ENCODE measurements at places on chromosomes 5 and 9.

GRCh38 chr5:151221574-151221973, 2.3 kb downstream of the CCDC69 start:
- no peak for DNase-seq

- DNase-seq, result no peak
Observed at GRCh38 chr9:137671721-137672120, 52.9 kb downstream of the EHMT1 start.

GRCh38 chr9:89020754-89021153, 29.5 kb downstream of the S1PR3 start:
- no peak for DNase-seq

DNA sequence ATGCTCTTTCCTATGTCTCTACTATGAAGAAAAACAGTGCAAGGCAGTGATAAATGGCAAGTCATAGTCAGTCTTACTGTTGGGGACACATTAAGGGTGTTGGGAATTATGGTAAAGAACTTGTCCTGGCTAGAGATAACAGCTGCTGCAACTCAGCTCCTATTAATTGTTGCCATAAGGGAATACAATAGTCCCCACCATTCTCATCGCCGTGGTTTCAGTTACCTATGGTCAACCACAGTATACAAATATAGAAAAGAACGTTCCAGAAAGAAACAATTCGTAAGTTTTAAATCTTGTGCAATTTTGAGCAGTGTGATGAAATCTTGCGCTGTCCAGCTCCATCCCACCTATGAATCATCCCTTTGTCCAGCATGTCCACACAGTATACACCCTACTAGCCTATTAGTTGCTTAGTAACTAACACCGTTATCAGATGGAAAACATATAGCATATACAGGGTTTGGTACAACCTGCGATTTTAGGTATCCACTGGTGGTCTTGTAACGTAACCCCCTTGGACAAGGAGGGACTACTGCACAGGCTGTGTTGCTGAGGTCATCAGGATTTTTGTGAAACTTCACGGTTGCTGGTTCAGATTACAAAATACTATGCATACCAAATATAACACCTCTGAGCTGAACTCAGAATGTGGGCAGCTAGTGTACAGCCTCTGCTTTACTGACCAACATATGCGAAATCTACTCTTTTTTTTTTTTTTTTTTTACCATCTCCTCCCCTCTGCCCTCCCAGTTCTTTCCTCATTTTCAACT, 53.5 kb downstream of the ZFR start:
- DNase-seq, result no peak

GRCh38 chr5:108101130-108101529, 280.8 kb downstream of the FBXL17 start:
- DNase-seq, result no peak

DNA sequence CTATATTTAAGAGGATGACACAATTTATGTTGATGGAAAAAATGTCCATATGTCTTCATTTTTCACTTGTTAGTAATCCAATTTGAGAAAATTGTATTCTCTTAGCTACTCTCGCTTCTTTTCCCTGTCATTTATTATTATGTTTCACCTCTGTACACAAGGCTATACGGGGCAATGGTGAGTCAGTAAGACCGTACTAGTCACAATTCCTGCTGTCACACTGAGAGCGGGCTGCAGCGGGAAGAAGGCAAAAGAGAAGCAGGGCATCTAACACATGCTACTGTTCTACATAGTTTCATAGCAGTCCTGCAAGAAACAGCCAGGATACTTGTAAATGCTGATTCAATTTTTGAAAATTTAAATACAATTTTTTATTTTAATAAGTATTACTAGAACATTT, 23.3 kb upstream of the PRDM9 start:
- no peak for DNase-seq

DNA sequence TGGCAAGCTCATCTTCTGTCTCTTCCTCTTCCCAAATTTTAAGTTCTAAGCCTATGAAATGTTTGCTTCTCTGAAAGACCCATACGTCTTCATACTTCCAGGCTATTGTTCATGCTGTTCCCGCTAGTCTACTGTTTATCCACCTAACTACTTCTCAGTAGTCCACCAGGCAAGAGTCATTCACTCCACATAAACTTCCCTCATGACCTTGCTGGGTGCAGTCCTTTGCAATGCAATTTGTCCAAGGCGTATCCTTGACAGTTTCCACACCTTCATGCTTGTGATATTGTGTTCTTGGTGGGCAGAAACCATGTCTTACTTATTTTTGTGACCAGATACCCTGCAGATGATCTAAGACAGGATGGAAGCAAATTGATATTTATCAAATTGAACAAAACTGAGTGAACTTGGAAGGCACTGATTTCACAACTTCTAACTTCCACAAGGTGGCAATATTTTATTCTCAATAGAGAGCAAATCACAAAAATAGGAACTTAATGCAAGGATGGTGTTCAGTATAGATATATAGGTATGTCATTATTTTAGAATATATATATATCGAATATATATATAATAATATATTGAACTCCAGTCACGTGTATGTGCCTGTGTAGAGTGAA, 30.3 kb downstream of the TYRP1 start:
- DNase-seq, result no peak

- DNase-seq, result no peak
Observed at GRCh38 chr5:14925326-14925725, 53.7 kb upstream of the ANKH start.

DNA sequence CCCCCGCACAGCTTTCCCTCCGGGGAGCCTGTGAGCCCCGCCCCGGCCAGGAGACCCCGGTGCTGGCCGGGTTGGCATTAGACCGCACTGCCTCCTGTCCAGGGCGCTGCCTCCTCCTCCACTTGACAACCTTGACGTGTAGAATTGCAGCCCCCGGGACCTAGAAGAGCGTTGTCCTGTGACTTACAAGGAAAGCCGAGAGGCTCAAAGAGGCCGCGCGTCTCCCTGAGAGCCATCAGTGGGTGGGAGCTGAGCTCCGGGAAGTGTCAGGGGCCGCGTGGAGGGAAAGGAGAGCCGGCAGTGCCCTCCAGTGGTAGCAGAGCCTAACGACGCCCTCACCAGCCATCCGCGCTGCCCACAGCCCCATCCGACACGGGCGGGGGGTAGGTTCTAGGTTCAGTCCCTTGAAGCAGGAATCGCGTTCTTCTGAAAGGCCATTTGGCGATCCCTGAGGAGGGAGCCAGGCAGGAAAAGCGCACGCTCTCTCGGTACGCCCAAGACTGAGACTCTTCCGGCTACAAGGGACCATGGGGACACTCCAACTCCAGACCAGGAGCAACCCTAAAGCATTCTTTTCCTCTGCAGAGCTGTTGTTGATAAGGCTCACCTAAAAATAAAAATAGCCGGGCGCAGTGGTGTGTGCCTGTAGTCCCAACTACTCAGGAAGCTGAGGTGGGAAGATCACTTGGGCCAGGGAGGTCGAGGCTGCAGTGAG, 40.6 kb upstream of the SAP30L start:
- DNase-seq, result peak; percentile 66

- DNase-seq, result no peak
Observed at GRCh38 chr9:4574657-4575243, 84.5 kb downstream of the SLC1A1 start.

DNA sequence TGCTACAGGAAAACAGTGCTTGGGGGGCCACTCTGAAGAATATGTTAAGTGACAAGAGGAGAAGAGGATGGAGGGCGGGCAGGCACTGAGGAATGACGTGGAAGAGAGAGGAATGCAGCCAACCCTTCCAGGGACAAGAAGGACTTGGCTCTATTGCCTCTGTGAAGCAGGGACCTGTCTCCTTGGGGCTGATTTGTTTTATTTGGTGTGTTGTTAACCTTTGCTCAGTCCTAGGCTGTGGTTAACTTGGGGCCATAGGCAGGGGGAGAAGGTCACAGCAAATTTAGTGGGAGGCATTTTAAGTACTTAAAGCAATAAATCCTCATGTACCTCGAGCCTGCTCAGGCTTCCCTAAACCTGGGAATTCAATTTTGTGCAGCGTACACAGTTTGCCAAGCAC, 39.9 kb downstream of the KIF4B start:
- no peak for DNase-seq

- no peak for DNase-seq
Observed at GRCh38 chr9:99866398-99866797, 40.1 kb upstream of the STX17 start.

DNA sequence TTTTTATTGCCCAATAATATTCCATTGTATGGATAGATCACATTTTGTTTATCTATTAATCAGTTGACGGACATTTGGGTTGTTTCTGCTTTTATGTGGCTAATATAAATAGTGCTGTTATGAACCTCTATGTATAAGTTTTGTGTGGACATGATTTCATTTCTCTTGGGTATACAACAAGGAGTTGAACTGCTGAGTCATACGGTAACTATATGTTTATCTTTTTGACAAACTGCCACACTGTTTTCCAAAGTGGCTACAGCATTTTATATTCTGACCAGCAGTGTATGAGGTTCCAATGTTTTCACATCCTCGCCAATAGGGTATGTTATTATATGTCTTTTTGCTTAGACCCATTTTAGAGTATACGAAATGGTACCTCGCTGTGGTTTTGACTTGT, 264.3 kb downstream of the RFX3 start:
- no peak for DNase-seq
